Bronchus fibroblast of lung (primary cell): ENCODE measurements at places on chromosomes 4 and X. TPM values are rescaled to one million over a fixed set of nuclear protein-coding genes. Genes with fewer than 3 reads are reported as not detected.

The OTC gene
- not detected in 2 replicates for total RNA-seq

The FRMPD3 gene
- under 0.01 TPM in 2 replicates for total RNA-seq

The BEX5 gene
- not detected in 2 replicates for total RNA-seq

The EDA2R gene
- 2.8 and 3.2 TPM in 2 replicates for total RNA-seq

The NKX1-1 gene
- total RNA-seq = not detected in 2 replicates

The ARHGEF38 gene
- total RNA-seq = not detected in 2 replicates

The PPP2R2C gene
- 0.15 and 1.0 TPM in 2 replicates for total RNA-seq
